H1 (cell line): ENCODE measurements at places on chromosomes 5 and 9.

DNA sequence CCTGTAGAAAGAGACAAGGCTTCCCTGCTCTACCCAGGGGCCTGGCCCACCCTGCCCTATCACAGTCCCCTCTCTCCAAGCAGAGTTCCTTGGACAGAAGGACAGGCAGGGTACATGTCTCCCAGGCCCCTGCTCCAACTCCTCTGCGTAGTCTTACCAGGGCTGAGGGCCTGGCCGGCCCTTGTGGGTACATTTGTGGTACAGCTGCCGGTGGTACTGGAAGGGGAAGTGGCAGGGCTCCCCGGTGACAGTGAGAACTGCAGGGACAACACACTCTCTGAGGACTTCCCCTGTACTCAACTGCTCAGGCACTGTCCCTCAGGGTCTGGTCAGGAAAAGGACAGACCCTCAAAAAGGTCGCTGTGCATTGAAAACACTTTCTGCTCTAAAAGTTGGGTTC is 3.6 kb downstream of the F12 start:
- DNase-seq, result no peak

DNA sequence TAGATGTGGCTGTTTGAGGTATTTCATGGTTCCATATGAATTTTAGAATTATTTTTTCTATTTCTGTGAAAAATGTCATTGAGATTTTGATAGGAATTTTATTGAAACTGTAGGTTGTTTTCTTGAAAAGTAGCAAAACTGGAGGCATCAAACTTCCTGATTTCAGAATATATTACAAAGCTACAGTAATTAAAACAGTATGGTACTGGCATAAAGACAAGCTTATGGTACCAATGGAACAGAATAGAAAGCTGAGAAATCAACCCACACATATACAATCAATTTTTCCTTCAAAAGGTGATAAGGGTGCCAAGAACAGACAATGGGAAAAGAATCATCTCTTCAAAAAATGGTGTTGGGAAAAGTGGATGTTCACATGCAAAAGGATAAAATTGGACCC is 197.7 kb upstream of the DAP start:
- no peak for DNase-seq

- no peak for DNase-seq
Measured at GRCh38 chr5:1380910-1381309, 36.0 kb upstream of the CLPTM1L start.

DNA sequence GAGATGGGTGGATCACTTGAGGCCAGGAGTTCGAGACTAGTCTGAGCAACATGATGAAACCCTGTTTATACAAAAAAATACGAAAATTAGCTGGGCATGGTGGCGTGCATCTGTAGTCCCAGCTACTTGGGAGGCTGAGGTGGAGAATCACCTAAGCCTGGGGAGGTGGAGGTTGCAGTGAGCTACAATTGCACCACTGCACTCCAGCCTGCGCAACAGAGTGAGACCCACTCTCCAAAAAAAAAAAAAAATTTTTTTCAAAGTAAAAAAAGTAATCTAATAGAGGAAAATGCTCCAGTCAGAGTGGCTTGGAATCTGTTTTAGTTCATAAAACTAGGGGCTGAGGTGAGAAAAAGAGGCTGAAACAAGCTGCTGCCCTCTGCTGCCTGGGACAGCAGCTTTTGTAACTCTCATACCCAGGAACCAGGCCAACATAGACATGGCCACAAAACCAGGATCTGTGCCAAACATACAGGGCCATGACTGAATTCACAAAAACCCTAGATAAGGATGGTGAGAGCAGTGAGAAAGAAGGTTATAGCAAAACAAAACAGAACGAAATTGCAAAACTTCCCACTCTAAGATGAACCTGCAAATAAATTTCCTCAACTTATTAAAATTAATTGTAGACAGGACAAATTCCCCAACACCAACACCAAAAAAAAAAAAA is 13.1 kb upstream of the DCAF12 start:
- no peak for DNase-seq

- no peak for DNase-seq
Measured at GRCh38 chr9:122767817-122768216, 20.9 kb upstream of the OR5C1 start.

DNA sequence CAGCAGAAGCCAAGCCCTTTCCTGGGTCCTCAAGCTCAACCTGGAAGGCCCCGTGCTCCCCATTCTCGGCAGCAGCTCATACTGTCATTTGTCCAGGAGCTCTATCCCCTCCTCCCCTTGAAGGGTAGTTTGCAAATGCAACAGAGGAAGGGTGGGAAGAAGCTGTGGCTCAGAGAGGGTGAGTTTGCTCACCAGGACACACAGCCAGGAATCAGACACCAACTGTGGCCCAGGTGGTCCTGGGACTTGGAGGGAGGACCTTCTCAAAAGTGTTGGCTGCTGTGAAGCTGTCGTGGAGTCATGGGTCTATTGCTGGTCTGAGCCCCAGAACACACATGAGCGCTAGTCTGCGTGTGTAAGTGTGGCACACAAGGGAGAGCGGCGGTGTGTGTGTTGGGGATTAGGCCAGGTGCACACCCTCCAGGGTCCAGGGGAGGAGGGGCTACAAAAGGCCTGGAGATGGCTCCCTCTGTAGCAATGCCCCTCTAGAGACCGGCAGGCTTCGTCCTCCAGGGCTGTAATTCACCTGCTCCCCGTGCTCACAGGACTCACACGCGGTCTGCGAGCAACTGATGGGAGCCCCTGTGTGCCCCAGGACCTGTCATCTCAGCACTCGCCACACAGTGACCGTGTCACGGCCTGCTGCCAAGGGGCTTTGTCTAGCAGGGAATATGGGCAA is 8.2 kb upstream of the RPS14 start:
- no peak for DNase-seq

DNA sequence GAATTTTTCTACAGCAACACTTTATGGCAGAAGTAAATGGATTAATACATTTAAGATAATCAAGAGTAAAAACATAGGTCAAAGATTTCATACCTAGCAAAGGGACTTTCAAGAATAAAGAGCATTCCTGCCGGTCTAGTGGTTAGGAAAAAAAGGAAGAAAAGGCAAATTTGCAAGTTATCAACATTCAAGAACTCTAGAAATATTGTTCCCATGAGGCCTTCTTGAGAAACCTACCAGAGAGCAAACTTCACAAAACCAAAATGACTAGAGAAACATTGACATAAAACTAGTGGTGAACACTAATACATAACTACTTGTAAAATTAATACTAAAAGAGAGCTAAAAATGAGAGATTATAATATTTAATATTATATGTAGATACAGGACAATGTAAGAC is 320.2 kb upstream of the RGMB start:
- DNase-seq, result no peak

DNA sequence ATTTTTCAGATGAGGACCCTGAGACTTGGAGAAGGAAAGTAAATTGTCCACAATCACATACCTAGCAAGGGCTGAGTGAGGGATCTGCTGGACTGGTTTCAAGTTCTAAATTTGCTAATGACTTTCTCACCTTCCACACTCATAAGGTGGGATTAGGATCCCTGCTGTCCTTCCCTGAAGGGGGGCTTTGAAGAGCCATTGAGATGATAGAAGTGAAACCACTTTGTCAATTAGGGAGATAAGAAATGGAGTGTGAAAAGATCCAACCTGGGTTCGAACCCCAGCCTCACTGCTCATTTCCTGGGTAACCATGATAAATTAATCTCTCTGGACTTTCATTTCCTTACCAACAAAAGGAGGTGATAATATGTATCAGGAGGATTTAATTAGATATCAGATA is 32.7 kb upstream of the FOXE1 start:
- no peak for DNase-seq
